Heart left ventricle (tissue), 16 donors: ENCODE measurements at places on chromosomes 4 and X. TPM values are rescaled to one million over a fixed set of nuclear protein-coding genes. Genes with fewer than 3 reads are reported as not detected.

ARX gene
- not detected for total RNA-seq

MID2 gene
- 8.1 TPM for total RNA-seq

CDS1 gene
- 0.25 TPM for total RNA-seq

FAM9C gene
- total RNA-seq, result 0.44 TPM

COL4A5 gene
- total RNA-seq, result 7.2 TPM

MAGEA2 gene
- not detected for total RNA-seq

RTL3 gene
- not detected for total RNA-seq

DNA sequence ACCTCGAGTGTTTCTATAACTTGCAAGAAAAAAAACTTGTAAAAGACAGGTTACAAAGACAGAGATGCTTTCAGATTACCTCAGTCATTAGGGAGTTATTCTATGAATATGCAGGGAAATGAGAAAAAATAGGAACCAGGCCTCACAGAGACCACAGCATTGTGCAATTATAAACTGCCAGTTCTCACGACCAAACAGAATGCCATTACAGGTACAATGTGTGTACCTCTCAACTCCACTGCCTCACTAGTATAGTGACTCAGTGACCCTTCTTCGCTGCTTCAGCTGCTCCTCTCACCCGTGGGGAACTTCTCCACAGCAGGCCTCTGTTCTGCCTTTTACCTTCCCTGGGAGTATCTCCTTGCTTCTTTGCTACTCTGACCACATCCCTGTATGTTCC, 2.3 kb upstream of the HTATSF1 start:
- no peak overlapping the region for H3K4me3 ChIP-seq
- no peak for DNase-seq
- peaks cover 3% of the 10 kb centered on the region for H3K36me3 ChIP-seq
- H3K27me3 ChIP-seq, result no peaks in the 10 kb centered on the region

DNA sequence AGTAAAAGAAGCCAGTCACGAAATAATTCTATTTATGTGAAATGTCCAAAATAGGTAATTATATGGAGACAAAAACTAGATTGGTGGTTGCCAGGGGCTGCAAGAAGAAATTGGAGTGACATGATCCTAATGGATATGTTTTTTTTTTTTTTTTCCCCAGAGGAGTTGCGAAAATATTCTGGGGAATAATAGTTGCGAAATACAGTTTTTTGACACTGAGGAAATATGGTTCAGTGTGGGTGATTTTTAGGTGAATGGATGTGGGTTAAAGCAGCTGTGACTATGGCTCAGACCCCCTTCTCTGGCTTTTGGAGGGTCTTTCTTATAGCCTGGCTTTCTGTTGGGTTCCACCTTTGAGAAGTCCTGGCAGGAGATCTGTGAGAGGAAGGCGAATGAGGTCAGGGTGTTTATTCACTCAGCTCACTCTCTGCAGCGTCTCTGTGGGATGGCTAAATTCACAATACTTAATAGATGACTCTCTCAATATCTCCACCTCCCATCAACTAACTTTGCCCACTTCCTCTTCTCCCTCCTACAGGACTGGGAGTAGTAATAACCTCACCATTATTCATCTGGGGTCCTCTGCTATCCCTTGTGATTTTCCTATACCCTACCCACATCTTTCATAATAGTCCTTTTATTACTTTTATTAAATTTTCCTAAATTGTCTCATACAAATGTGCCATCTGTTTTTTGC, 15.3 kb upstream of the RAB9B start:
- no peak overlapping the region for H3K4me3 ChIP-seq
- H3K36me3 ChIP-seq, result no peaks in the 10 kb centered on the region
- DNase-seq, result no peak
- no peak overlapping the region for H3K27ac ChIP-seq
- no peaks in the 10 kb centered on the region for H3K27me3 ChIP-seq
- H3K4me1 ChIP-seq, result no peaks in the 10 kb centered on the region

DNA sequence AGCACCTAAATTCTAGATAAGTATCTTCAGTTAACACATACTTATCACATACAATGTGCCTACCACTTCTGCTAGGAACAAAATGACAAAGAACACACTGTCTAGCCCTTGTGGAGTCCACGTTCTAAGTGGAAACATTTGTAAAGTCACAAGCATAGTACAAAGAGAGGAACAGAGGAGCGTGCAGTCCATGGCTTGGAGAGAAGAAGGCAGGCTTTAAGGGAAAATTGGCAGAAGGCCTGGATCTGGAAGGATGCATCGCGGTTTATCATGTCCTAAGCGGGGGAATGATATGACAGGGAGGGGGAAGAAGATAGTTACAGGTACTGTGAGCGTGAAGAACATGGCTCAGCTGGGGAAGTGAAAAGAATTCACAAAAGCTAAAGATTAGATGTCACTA, 218.0 kb downstream of the PRDM5 start:
- H3K27ac ChIP-seq, result no peak overlapping the region
- no peaks in the 10 kb centered on the region for H3K36me3 ChIP-seq
- no peaks in the 10 kb centered on the region for H3K4me1 ChIP-seq
- DNase-seq, result no peak
- no peak overlapping the region for H3K4me3 ChIP-seq

DNA sequence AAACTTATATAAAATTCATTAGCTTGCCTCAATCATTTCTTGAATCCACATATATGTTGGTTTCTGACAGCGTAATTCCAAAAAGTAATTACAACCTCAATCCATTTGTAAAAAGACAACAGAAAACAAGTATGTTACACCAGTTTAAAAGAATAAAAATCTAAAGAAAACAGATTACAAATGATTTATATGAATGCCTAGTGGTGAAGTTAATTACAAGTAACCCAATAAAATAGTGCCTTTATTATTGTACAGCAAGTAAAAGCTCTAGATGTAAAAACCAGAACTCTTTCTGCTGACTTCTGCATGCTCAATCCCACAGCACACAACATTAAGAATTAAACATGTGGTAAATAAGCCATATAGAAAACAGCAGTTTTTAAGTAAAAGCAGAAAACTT, 197.8 kb downstream of the MAB21L2 start:
- DNase-seq, result no peak
- H3K27ac ChIP-seq, result no peak overlapping the region
- H3K36me3 ChIP-seq, result no peaks in the 10 kb centered on the region
- H3K4me3 ChIP-seq, result no peak overlapping the region

DNA sequence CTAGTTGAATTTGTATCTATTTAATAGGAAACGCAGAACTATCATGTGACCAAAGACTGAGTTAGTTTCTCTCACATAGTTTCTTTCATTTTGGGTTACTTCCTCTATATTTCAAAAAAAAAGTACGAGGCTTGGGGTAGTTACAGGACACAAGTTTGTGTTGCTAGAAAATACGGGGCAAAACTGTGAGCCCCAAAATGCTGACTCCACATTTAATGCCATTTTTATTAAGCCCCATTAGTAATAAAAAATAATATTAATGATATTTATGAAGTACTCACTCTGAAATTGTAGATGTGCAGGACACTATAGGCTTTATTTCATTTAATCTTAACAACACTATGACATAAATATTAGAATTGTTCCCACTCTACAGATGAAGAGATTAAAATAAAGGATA, 268.6 kb downstream of the DTHD1 start:
- H3K4me1 ChIP-seq, result no peaks in the 10 kb centered on the region
- no peaks in the 10 kb centered on the region for H3K36me3 ChIP-seq
- H3K27ac ChIP-seq, result no peak overlapping the region

- H3K4me1 ChIP-seq, result no peaks in the 10 kb centered on the region
- no peak for DNase-seq
- H3K4me3 ChIP-seq, result no peak overlapping the region
- no peaks in the 10 kb centered on the region for H3K27me3 ChIP-seq
These were observed 59.4 kb upstream of the GRPR start for GRCh38 chrX:16063921-16064320.

- H3K27ac ChIP-seq, result no peak overlapping the region
- no peaks in the 10 kb centered on the region for H3K4me1 ChIP-seq
- H3K27me3 ChIP-seq, result no peaks in the 10 kb centered on the region
- no peak for DNase-seq
- H3K36me3 ChIP-seq, result no peaks in the 10 kb centered on the region
These were observed 401.0 kb downstream of the TMA16 start for GRCh38 chr4:163895378-163896005.

DNA sequence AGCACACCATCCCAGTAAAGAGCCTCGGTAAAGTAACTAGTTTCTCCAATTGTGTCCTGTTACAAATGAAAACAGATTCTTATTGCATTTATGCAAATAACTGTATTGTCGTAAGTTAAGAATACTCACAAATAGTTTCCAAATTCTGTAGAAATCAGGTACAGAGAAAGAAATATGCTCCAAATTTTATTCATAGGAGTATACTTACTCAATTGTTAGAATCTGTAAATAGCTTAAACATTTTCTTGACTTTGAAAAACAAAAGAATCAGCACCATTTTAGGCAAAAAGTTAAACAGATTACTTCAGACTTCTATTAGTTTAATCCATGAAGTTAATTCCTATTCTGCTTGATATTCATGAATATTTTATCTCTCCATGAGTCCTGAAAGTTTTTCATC, 10.7 kb downstream of the CNGA1 start:
- no peaks in the 10 kb centered on the region for H3K4me1 ChIP-seq
- H3K27ac ChIP-seq, result no peak overlapping the region

DNA sequence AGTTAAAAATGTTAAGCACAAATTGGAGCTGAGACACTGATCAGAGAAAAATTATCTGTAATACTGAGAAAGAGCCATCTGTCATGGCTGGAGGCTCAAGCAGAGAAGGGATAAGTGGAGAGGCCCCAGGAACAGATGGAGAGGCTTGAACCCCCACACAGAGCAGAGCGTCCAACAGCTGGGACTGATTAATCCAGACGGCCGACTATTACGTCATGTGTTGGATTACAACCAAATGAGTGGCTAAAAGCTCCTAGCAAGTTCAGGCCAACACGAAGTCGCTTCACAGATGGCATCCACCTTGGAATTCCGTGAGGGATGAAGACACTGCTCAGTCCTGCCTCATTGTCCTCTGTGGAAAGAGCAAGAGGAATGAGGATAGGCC, 57.7 kb upstream of the ATXN3L start:
- no peaks in the 10 kb centered on the region for H3K36me3 ChIP-seq
- DNase-seq, result no peak
- no peaks in the 10 kb centered on the region for H3K4me1 ChIP-seq
- H3K27ac ChIP-seq, result no peak overlapping the region
- H3K4me3 ChIP-seq, result no peak overlapping the region

DNA sequence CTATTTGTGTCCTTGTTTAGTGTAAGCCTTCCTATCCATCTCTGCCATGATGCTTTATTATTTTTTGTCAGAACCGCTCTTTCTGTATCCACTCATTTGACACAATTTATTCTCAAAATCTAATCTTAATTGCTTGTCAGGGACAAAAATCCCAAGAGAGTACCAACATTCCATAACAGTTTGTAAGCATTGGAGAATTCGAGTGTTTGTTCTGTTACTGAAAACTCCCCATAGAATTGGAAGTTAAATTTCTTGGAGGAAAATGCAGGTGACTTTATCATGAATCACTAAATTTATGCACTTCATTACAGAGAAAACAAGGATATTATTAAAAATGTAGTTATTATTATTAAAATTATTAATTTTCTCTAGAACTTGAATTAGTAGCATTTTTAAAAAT, 1986.1 kb downstream of the ARAP2 start:
- H3K4me1 ChIP-seq, result no peaks in the 10 kb centered on the region
- no peak overlapping the region for H3K4me3 ChIP-seq
- H3K36me3 ChIP-seq, result no peaks in the 10 kb centered on the region
- no peak for DNase-seq
- H3K27me3 ChIP-seq, result no peaks in the 10 kb centered on the region
- no peak overlapping the region for H3K27ac ChIP-seq

- H3K4me3 ChIP-seq, result no peak overlapping the region
- DNase-seq, result no peak
- H3K4me1 ChIP-seq, result no peaks in the 10 kb centered on the region
- no peaks in the 10 kb centered on the region for H3K27me3 ChIP-seq
- peaks cover 16% of the 10 kb centered on the region for H3K36me3 ChIP-seq
These were observed 60.2 kb upstream of the PGAM4 start for GRCh38 chrX:78029663-78030062.

- H3K27ac ChIP-seq, result no peak overlapping the region
- DNase-seq, result no peak
- peaks cover 3% of the 10 kb centered on the region for H3K4me1 ChIP-seq
These were observed 177.3 kb downstream of the NSUN7 start for GRCh38 chr4:40927074-40927473.

- no peak overlapping the region for H3K4me3 ChIP-seq
- DNase-seq, result no peak
- H3K27me3 ChIP-seq, result no peaks in the 10 kb centered on the region
- peaks cover 12% of the 10 kb centered on the region for H3K4me1 ChIP-seq
These were observed 60.8 kb upstream of the DHX15 start for GRCh38 chr4:24644983-24645764.

DNA sequence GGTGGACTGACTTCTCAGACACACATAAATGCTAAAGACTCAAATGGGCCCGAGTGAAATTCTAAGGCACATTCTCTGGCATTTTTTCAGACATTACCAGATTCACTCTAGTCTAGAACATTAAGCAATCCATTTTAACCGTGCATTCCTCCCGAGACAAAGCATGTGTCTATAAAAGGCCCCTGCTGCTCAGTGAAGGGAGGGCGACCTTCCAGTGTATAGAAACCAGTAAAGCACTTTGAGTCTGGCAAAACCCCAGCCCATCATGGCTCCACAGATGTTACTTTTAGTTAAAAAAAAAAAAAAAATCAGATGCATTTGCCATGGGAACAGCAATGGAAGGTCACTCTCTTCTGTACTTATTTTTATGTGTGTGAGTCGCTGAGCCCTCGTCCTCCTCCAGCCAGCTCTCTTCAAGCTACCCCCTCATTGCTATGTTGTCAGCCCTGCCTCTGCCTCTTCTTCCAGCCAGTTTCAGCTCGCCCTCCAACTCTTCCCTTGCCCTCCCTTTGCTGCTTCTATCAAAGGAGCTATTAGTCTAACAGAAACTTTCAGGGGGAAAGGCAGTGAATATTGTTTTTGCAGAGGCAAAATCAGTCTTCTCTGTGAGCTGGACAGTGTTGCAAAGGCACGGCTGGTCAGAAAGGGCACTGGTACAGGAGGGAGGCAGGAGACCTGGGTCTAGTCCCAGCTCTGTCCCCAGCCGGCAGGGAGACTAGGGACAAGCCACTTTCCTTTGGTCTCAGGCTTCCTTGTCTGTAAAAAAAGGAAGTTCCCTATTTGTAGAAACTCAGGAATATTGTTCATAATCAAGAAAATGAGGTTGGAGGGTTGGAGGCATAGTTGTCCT, 644.2 kb downstream of the ZNF674 start:
- H3K4me1 ChIP-seq, result no peaks in the 10 kb centered on the region
- DNase-seq, result no peak
- no peak overlapping the region for H3K27ac ChIP-seq
- H3K27me3 ChIP-seq, result no peaks in the 10 kb centered on the region
- H3K36me3 ChIP-seq, result no peaks in the 10 kb centered on the region
- H3K4me3 ChIP-seq, result no peak overlapping the region

- DNase-seq, result peak; percentile 60
- H3K27ac ChIP-seq, result peak overlapping the region; percentile 95
- peak overlapping the region; percentile 84 for H3K4me3 ChIP-seq
- H3K27me3 ChIP-seq, result no peaks in the 10 kb centered on the region
These were observed 802 bp downstream of the BMP2K start for GRCh38 chr4:78776729-78777575.

DNA sequence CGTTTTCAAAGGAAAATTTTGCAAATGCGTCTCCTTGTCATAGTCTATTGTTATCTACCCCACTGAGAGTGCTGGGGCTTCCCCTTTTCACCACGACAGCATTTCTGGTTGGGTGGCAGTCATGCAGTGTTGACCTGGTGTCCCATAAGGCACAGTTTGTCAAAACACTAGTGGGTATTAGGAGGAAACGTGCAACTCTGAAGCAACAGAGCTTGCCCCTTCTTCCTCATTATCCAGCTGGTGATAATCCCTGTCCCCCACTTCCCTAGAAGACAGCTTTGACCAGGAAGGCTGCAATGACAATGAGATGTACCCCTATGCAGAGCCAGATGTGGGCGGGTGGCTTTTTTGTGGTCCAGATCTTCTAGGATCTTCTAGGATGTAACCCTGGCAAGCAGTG, 1.8 kb downstream of the TBC1D1 start:
- peaks cover 52% of the 10 kb centered on the region for H3K4me1 ChIP-seq
- H3K27ac ChIP-seq, result no peak overlapping the region
- no peak overlapping the region for H3K4me3 ChIP-seq
- H3K27me3 ChIP-seq, result no peaks in the 10 kb centered on the region
